ENCODE measurements at places on chromosomes 13 and 19. TPM values are rescaled to one million over a fixed set of nuclear protein-coding genes. Genes with fewer than 3 reads are reported as not detected.

DNA sequence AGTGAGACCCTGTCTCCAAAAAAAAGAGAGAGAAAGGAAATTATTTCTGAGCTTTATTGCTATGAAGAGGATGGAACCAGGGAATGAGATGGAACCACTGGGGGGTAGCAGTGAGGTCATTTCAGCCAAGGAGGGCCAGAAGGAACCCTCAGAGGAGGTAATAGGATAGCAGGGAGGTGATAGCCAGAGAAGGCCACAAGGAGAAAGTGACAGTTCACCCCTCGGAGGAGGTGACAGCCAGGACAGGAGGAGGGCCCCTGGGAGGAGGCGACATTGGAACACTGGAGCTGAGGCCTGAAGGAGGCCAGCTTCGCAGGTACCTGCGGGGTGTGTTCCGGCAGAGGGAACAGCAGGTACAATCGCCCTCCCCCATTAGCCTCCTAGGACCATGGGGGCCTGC is 675 bp upstream of the PGPEP1 start:
- DNase-seq: no peak

- no peak for DNase-seq
These were observed 156.3 kb downstream of the TBC1D4 start for GRCh38 chr13:75325711-75326110.

GRCh38 chr19:15534957-15535864 is 26.9 kb downstream of the CYP4F22 start:
- no peak for DNase-seq

FCER2 gene
- not detected for total RNA-seq

- DNase-seq: no peak
These were observed 3.8 kb upstream of the ZNF681 start for GRCh38 chr19:23762548-23762883.

DNA sequence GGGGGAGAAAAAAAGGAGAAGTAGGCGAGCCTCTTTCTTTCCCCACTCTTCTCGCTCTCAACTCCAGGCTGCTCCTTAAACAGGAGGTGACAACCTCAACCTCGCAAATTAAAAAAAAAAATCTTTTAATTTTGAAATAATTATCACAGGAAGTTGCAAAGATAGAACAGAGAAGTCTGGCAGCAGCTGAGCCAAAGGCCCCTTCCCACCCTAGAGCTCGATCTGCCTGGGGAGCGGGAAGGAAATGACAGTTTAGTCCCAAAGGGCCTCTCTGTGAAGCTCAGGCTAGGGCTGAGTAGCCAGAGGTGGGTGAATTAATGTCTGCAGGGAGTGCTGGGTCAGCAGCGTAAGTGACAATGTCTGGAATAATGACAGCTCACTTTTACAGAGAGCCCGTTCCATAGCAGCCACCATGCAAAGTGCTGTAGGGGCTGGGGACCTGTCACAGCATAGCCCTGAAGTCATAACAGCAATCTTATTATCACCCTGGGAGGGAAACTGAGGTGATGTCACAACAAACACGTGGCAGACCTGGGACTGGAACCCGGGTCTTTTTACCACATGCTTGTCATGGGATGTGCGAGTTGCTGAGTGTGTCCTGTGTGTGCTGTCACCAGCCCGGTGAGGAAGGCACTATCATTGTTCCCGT is 8.8 kb upstream of the CD22 start:
- no peak for DNase-seq

- DNase-seq: peak; percentile 18
These were observed 102.6 kb upstream of the SERP2 start for GRCh38 chr13:44271031-44271455.

- no peak for DNase-seq
These were observed 112.8 kb downstream of the RAB20 start for GRCh38 chr13:110448677-110449076.

ZNF846 gene
- total RNA-seq: 26.0 TPM

IGFL2 gene
- 15.2 TPM for total RNA-seq

DNA sequence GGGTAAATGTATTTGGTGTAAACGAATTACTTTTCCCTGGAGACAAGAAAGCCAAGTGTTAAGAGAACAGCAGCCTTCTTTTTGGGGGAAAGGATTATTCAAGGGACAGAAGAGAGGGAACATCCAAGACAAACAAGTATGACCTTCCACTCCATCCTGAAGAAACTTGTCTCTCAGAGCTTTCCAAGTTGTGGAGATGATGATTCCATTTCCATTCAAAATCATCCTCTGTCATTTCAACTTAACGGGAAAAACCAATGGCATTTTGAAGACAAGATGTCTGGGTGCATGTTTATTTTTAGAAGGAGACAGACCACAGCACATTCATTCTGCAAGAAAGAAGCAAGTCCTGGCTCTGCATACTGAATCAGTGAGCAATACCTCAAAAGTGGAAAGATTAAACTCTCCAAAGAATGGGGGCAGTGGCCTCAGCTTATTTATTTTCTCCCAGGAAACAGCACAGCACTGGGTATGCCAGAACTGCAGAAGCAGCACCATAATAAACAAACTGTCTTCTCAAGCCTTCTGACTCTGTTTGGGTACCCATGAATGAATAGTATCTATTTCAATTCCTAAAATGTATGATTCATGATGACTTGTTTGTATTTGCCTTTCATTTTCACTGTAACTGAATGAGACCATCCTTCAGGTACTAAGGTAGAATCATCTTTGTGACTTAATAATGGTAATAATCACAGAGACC is 541.0 kb downstream of the RFC3 start:
- DNase-seq: no peak

PSG1 gene
- 0.07 TPM for total RNA-seq

ACP7 gene
- 0.23 TPM for total RNA-seq

DNA sequence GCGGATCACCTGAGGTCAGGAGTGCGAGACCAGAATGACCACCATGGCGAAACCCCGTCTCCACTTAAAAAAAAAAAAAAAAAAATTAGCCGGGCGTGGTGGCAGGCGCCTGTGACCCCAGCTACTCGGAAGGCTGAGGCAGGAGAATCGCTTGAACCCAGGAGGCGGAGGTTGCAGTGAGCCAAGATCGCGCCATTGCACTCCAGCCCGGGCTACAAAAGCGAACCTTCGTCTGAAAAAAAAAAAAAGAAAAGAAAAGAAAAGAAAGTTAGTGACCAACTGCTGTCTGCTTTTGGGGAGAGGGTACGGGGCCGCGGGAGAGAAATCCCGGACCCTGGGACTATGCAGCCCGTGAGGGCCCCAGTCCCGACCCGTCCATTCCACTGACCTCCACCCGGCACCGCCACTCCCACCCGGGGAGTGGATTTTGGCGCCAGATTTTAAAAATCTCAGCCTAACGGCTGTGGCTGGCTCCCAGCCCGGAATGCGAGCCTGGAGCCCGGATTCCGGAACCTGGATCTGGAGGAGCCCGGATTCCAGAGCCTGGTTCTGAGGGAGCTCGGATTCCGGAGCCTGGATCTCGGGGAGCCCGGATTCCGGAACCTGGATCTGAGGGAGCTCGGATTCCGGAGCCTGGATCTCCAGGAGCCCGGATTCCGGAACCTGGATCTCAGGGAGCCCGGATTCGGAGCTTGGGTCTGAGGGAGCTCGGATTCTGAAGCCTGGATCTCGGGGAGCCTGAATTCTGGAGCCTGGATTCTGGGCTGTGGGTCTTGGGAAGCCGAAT is 6.1 kb upstream of the LMNB2 start:
- DNase-seq: peak; percentile 95

GRCh38 chr19:51256155-51256625 is 5.3 kb downstream of the SIGLECL1 start:
- no peak for DNase-seq

DNA sequence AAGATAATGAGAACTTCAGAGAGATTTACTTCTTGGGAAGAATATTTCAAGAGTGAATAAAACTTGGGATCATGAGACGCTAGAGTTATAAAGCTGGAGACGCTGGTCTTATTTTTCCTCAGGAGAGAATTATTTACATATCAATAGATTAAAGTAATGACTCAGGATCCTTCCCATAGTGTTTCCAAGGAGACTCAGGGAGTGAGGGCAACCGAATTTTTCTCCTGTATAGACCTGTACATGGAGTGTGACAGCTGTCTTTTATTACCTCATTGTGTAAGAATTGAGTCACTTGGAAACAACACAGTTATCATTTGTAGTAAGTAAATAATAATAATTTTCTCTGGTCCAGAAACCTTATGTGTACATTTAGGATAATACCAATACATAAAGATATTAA is 1905.5 kb downstream of the OLFM4 start:
- no peak for DNase-seq

- DNase-seq: no peak
These were observed 8.5 kb downstream of the ZNF557 start for GRCh38 chr19:7078008-7078407.

- no peak for DNase-seq
These were observed 95.3 kb upstream of the MLNR start for GRCh38 chr13:49124693-49125304.

GRCh38 chr13:113881614-113882266 is 17.9 kb upstream of the GAS6 start:
- DNase-seq: no peak

GRCh38 chr19:46115396-46116106 is 8.9 kb downstream of the IGFL3 start:
- DNase-seq: peak; percentile 27

KRTDAP gene
- total RNA-seq: 1.6 TPM

TEX101 gene
- not detected for total RNA-seq

DNA sequence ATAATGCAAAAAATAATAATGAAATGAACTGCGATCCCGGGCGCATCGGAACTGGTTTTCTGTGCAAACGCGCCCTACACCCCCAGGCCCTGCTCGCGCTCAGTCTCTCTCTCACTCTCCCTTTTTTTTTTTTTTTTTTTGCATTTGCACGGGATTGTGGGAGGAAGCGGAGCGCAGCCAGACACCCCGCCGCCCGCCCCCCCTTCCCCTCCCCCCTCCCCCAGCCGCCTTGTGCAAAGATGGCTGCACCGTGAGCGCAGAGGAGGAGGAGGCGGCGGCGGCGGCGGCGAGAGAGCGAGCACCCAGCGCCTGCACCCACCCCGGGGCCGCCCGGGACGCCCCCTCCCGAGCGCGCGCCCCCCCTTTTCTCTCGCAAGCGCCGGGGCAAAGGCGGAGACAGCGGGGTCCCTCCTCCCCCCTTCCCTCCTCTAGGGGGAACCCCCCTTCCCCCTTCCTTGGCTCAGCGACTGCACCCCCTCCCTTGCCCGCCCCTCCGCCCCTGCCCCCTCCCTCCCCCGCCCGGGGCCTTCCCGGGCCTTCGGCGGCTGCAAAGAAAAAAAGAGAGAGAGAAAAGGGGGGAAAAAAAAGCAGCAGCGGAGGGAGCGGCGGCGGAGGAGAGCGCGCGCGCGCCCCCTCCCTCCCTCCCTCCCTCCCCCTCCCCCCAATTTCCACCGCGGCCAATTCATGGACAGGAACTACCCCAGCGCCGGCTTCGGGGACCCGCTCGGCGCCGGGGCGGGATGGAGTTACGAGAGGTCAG is at the start of gene PRR12:
TSS of gene PRR12 (plus strand) at position 212 of the 760 bp plus-strand sequence. CDS start at position 685, 473 bp downstream.
- DNase-seq: peak; percentile 80

GRCh38 chr13:49098771-49099512 is 121.2 kb upstream of the MLNR start:
- DNase-seq: no peak

DIRAS1 gene
- total RNA-seq: 1.5 TPM

- DNase-seq: no peak
These were observed 77.9 kb upstream of the XPO4 start for GRCh38 chr13:20980430-20980829.

DNA sequence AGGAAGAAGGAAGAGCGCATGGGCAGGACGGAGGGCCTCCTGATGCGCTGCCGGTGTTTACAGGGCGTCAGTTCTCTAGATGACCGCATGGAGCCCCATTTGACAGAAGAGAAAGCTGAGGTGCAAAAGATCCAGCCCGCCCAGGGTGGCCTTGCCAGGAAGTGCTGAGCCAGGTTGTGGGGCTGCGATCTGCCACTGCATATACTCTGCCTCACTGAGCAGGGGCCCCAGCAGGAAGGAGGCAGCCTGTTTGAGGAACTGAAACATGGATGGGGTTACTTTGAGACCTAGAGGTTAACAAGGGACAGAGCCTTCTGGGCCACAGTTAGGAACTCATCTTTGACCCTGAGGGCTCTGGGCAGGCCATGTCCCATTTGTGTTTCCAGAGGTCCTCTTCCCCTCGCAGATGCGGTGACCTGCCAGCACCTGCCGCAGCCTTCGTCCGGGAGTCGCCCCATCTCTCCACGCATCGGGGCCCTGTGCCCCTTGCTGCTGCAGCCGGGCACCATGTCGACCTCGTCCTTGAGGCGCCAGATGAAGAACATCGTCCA is 3.2 kb downstream of the EPN1 start:
- DNase-seq: no peak

CD177 gene
- 0.30 TPM for total RNA-seq

DNA sequence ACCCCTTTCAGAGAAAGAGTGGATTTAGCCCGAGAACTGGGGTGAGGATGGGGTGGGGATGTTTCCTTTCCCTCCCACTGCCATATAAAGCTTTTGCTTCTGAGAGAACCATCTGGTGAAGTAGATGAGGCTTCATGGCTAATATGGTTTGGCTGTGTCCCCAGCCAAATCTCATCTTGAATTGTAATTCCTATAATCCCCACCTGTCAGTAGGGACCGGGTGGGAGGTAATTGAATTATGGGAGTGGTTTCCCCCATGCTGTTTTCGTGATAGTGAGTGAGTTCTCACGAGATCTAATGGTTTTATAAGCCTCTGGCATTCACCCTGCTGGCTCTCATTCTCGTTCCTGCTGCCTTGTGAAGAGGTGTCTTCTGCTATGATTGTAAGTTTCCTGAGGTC is 270.9 kb downstream of the LMO7 start:
- no peak for DNase-seq

LILRA1 gene
- total RNA-seq: not detected

DNA sequence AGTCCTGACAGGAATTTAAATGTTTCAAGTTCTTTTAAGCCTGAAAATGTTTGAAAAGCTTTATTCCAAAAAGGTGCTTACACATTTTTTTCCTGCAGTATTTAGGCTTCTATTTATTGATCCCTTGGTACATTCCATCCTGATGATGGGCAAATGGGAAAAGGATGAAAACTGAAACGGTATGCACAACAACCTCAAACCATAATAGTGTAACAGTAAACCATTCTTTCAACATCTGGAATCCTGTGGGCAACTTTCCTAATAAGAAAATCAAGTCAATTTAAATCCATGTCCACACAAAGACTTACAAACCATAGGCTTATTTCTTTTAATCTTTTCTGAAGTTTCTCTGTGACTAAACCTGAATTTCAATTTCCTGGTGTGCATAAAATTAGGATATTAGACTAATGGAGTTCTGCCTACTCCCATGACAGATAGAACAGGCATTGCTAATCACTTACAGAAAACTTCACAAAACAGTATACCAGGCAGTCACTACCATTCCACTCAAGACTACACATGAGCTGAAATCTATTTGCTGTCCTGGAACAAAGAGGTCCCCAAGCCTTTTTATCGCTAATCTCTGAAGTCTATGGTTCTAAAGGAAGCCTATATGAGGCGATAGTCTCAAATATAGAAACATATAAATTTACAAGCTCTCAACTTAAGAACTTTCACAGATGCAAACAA is 103.3 kb downstream of the DLEU7 start:
- DNase-seq: no peak

- no peak for DNase-seq
These were observed 4.9 kb downstream of the CCDC122 start for GRCh38 chr13:43874504-43875092.

CEACAM21 gene
- total RNA-seq: not detected

SCN1B gene
- total RNA-seq: 0.20 TPM

- DNase-seq: no peak
These were observed 9.8 kb downstream of the ZNF317 start for GRCh38 chr19:9149997-9150396.

All from hepatocyte (in vitro differentiated cells).